ENCODE measurements at places on chromosomes 7 and 10. TPM values are rescaled to one million over a fixed set of nuclear protein-coding genes. Genes with fewer than 3 reads are reported as not detected.

DNA sequence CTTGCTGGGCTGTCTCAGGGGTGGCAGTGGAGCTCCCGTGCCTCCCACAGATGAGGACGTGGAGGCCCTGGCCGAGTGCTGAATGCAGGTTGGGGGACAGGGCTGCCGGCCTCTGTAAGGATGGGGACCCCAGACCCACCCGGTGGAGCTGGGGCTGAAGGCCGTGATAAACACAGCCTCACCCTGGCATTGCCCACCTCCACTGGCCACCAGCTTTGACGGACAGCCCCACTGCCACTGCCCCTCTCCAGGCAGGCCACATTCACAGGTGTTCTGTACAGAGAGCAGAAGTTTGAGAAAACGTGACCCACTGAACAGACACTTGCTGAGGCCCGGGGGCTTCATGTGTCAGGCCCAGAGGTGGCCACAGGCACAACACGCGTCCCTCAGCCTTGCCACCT lies 126.2 kb downstream of the LHPP start:
- no peak overlapping the region for H3K4me3 ChIP-seq
- peak; percentile 54 for DNase-seq
- H3K27ac ChIP-seq = no peak overlapping the region
- H3K36me3 ChIP-seq = no peaks in the 10 kb centered on the region
- H3K4me1 ChIP-seq = no peaks in the 10 kb centered on the region

GRCh38 chr7:29401769-29402168 lies 161.9 kb upstream of the PRR15 start:
- H3K4me1 ChIP-seq = no peaks in the 10 kb centered on the region
- H3K27ac ChIP-seq = no peak overlapping the region
- DNase-seq = no peak
- peaks cover 13% of the 10 kb centered on the region for H3K27me3 ChIP-seq

- H3K27me3 ChIP-seq = no peaks in the 10 kb centered on the region
- no peak overlapping the region for H3K27ac ChIP-seq
- H3K4me1 ChIP-seq = no peaks in the 10 kb centered on the region
- no peak for DNase-seq
Measured at GRCh38 chr10:67107670-67108069, 181.8 kb downstream of the LRRTM3 start.

DNA sequence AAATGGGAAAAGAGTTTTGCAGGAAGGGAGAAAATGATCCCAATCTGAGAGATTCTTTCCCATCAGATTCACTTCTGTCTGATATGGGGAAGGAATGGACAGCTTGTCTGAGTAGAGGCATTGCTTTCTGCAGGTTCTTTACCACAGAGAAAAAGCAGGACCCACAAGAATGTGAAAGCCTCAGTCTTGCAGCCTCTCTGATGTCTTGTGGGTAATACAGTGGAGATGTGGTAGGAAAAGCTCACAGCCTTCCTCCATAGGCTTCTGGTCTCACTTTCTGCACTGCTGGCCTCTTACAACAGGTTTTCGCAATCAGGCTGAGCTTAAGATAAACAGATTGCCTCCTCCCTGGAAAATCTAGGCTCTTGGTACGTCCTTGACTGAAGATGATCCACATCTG lies 551 bp downstream of the IFIT1 start:
- peaks cover 19% of the 10 kb centered on the region for H3K4me1 ChIP-seq
- DNase-seq = peak; percentile 35
- H3K4me3 ChIP-seq = peak overlapping the region; percentile 76
- H3K36me3 ChIP-seq = no peaks in the 10 kb centered on the region
- H3K27ac ChIP-seq = peak overlapping the region; percentile 74

- DNase-seq = no peak
- H3K4me3 ChIP-seq = no peak overlapping the region
- no peaks in the 10 kb centered on the region for H3K27me3 ChIP-seq
Measured at GRCh38 chr7:42614636-42615035, 297.2 kb downstream of the C7orf25 start.

DNA sequence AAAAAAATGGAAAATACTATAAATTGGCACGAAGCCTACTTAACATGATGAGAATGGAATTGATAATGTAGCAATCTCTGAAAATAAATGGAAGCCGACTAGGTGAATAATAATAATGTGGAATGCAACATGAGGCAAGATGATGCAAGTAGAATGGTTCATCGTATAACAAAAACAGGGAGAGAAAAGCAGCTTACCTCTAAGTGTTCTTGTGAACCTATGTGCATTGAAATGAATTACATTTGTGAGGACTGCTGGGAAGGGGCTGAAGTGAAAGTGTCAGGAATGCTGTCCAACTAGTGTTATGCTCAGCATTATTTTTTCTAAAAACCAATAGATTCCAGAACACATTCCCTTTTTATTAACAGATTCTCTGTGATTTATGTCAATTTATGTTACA lies 440.6 kb upstream of the LRRN3 start:
- H3K27ac ChIP-seq = no peak overlapping the region
- H3K4me1 ChIP-seq = no peaks in the 10 kb centered on the region
- H3K27me3 ChIP-seq = no peaks in the 10 kb centered on the region
- H3K36me3 ChIP-seq = no peaks in the 10 kb centered on the region
- no peak for DNase-seq

DNA sequence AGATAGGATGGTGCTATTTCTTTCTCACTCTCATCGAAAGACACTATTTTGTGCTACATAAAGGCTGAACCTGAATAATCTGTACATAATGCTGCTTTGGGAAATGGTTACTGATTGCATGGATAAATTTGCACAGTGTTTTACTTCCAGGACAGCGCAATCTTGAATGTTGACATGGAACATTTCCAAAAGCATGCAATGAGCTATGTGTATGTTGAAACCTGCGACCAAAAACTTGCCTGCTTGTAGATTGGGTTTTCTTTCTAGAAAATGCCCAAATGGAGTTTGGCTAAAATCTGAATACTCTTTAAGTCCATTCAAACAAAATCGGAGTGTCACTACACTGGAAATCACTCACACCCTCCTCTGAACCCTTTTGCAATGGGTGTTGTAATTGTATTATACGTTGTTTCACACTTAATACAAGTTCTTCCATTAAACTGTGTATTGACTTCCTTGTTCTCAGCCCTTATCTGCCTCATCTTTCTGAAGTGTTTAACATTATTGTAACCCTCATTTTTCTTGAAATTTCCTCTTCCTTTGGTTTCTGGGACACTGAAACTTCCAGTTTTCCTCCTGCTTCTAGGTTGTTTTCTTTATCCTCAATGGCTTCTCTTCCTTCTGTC lies 73.7 kb upstream of the CAPZA2 start:
- no peak for DNase-seq
- peaks cover 13% of the 10 kb centered on the region for H3K4me1 ChIP-seq
- no peak overlapping the region for H3K4me3 ChIP-seq
- no peaks in the 10 kb centered on the region for H3K27me3 ChIP-seq
- no peak overlapping the region for H3K27ac ChIP-seq
- H3K36me3 ChIP-seq = peaks cover 29% of the 10 kb centered on the region

GRCh38 chr10:86611386-86611785 lies 43.0 kb upstream of the OPN4 start:
- no peaks in the 10 kb centered on the region for H3K27me3 ChIP-seq
- H3K4me1 ChIP-seq = no peaks in the 10 kb centered on the region
- no peak overlapping the region for H3K4me3 ChIP-seq
- no peak for DNase-seq
- H3K27ac ChIP-seq = no peak overlapping the region

DNA sequence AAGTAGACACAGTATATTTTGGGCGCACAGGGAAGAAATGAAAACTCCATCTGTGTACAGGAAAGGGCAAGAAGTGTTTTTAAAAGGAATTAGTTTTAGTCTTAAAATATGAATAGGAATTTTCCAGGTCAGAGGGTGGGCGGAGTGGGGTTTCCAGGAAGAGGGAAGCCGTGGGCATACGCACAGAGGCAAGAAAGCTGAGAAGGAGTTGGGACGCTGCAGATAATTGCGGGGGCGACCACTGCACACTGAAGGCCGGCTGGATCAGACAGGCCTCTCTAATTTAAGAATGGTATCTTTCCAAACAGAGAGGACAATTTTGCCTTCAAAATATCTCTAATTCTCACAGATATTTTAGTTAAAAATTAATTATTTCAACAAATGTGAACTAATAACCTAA lies 189.1 kb upstream of the INHBA start:
- peaks cover 31% of the 10 kb centered on the region for H3K4me1 ChIP-seq
- no peak for DNase-seq
- no peaks in the 10 kb centered on the region for H3K36me3 ChIP-seq
- peak overlapping the region; percentile 64 for H3K27ac ChIP-seq

DNA sequence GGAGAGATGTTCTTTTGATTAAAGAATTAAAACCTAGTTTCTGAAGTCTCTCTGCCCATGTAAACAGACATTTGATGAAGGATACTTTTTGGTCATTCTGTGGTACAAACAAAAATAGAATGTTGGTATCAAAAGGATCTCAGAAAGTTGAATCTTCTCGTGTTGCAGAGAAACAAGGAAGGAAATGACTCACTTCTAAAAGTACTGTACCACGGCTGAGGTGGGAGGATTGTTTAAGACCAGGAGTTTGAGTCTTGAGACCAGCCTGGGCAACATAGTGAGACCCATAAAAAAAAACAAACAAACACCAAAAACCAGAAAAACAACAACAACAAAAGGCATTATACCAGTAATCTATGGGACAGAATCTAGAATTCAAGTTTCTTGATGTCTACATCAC lies 69.7 kb downstream of the PRSS58 start:
- no peak for DNase-seq
- H3K27ac ChIP-seq = no peak overlapping the region
- H3K27me3 ChIP-seq = no peaks in the 10 kb centered on the region
- H3K4me3 ChIP-seq = no peak overlapping the region
- no peaks in the 10 kb centered on the region for H3K36me3 ChIP-seq
- H3K4me1 ChIP-seq = no peaks in the 10 kb centered on the region

GRCh38 chr10:35644050-35644950 lies 2.2 kb upstream of the FZD8 start:
- no peaks in the 10 kb centered on the region for H3K27me3 ChIP-seq
- peak; percentile 84 for DNase-seq
- no peaks in the 10 kb centered on the region for H3K36me3 ChIP-seq
- H3K4me3 ChIP-seq = peak overlapping the region; percentile 80

DNA sequence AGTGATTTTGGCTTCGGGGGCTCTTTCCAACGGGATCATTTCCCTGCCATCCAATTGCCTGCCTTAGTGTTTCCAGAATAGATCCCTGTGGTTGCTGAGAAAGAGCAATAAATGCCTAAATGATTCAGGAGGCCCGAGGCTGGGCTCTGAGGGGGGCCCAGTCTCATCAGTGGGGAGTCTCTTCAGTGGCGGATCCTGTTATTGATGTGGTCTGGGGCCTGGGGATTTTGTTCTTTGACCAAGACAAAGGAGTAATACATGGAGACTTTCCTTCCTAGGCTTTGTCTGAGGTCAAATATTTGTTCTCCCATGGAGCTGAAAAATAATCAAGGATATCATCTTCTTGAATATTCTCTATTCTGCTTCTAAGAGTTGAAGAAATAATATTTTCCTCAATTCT lies 40.8 kb downstream of the TAS2R41 start:
- H3K27me3 ChIP-seq = no peaks in the 10 kb centered on the region
- no peak overlapping the region for H3K27ac ChIP-seq
- no peak overlapping the region for H3K4me3 ChIP-seq
- no peaks in the 10 kb centered on the region for H3K36me3 ChIP-seq

- H3K4me1 ChIP-seq = peaks cover 7% of the 10 kb centered on the region
- no peaks in the 10 kb centered on the region for H3K36me3 ChIP-seq
- peak overlapping the region; percentile 50 for H3K27ac ChIP-seq
- peaks cover 2% of the 10 kb centered on the region for H3K27me3 ChIP-seq
Measured at GRCh38 chr7:30136117-30136731, 1.4 kb downstream of the MTURN start.

GRCh38 chr10:94546049-94546900 lies 687 bp downstream of the HELLS start:
- no peaks in the 10 kb centered on the region for H3K36me3 ChIP-seq
- DNase-seq = peak; percentile 41
- peaks cover 17% of the 10 kb centered on the region for H3K4me1 ChIP-seq
- H3K4me3 ChIP-seq = peak overlapping the region; percentile 87
- H3K27ac ChIP-seq = peak overlapping the region; percentile 65
- no peaks in the 10 kb centered on the region for H3K27me3 ChIP-seq

GRCh38 chr7:44943631-44944030 lies 35.2 kb downstream of the MYO1G start:
- no peak overlapping the region for H3K27ac ChIP-seq
- H3K36me3 ChIP-seq = no peaks in the 10 kb centered on the region
- H3K4me1 ChIP-seq = no peaks in the 10 kb centered on the region
- peaks cover 14% of the 10 kb centered on the region for H3K27me3 ChIP-seq

- H3K27ac ChIP-seq = no peak overlapping the region
- no peaks in the 10 kb centered on the region for H3K4me1 ChIP-seq
- no peaks in the 10 kb centered on the region for H3K36me3 ChIP-seq
- H3K27me3 ChIP-seq = no peaks in the 10 kb centered on the region
Measured at GRCh38 chr7:83976302-83976701, 218.3 kb downstream of the SEMA3A start.

- H3K27me3 ChIP-seq = no peaks in the 10 kb centered on the region
- peaks cover 14% of the 10 kb centered on the region for H3K4me1 ChIP-seq
- H3K27ac ChIP-seq = peak overlapping the region; percentile 27
- no peaks in the 10 kb centered on the region for H3K36me3 ChIP-seq
Measured at GRCh38 chr10:119769886-119770285, 44.0 kb downstream of the INPP5F start.

DNA sequence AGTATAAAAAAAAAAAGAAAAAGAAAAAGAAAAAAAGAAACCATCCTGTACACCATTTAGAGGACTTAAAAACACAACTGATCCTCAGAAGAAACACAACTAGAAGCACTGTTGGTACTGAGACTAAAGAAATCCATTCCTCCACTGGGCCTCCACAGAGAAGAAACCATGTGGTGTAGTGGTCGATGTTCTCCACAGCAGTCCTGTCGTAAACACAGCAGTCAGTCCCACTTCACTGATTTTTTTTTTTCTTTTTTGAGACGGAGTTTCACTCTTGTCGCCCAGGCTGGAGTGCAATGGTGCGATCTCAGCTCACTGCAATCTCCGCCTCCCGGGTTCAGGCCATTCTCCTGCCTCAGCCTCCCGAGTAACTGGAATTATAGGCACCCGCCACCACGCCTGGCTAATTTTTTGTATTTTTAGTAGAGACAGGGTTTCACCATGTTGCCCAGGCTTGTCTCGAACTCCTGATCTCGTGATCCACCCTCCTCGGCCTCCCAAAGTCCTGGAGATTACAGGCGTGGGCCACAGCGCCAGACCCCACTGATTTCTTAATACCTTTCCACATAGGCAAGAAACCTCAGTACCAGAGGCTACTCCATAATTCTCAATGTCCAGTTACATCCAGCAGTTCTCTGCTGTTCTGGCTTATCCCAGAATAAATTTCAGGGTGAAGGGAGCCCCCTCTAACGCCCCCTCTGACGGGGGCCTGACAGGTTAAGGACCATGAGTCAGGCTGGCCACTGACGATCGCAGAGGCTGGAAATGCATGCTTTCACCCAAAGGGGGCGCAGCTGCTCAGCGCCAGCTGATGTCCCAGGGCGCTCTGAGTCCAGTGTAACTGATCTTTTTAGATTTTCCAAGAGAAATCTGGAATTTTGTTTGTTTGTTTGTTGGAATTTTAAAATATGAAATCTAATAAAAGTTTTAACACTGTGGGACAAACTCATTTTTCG lies 24.8 kb upstream of the FFAR4 start:
- H3K36me3 ChIP-seq = no peaks in the 10 kb centered on the region
- H3K27me3 ChIP-seq = no peaks in the 10 kb centered on the region
- peaks cover 3% of the 10 kb centered on the region for H3K4me1 ChIP-seq
- no peak for DNase-seq
- H3K4me3 ChIP-seq = peak overlapping the region; percentile 65

Gene RSU1
- 100 TPM for total RNA-seq

Gene ITPRID1
- total RNA-seq = not detected

Gene UNCX
- total RNA-seq = not detected

Gene GRK5
- total RNA-seq = 1.5 TPM

Gene MKI67
- 2.5 TPM for total RNA-seq

Gene PLXDC2
- 86.9 TPM for total RNA-seq

Gene CRYGN
- 0.59 TPM for total RNA-seq

Measured in osteoblast (primary cell).